ENCODE measurements at places on chromosomes 2 and 18.

GRCh38 chr2:222424276-222424728 is at the start of gene SGPP2:
SGPP2 (plus strand) TSS chr2:222424543; CDS start chr2:222424603, 60 bp downstream.
- DNase-seq: no peak

- no peak for DNase-seq
Measured at GRCh38 chr18:60500960-60501359, 128.4 kb upstream of the MC4R start.

DNA sequence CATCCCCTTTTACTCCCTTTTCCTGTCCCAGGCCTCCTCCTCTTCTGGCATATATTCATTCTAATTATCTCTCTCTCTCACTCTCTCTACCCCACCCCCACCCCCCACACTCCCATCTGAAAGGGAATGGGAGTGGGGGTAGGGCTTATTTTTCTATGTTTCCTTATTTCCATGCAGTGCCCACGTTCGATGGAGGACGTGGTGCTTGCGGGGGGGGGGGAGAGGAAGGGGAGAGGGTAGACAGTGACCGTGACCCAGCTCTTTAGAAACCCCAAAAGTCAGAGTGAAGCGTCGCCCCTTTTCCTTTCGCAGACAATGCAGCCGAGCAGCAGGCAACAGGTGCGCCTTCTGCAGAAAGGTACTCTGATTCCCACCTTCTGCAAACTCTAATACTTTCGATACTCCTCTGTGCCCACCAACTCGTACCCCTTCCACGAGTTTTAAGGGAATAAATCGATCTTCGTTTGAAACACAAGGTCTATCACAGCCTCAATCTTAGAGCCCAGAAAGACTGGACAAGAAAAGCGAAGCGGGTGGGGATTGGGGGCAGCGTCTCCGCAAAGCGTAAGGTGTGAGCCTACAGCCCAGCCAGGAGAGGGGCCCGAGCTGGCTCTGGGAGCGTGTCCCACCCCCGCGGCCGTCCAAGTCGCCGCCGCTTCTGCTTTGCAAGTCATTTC is 891 bp upstream of the NR4A2 start:
- no peak for DNase-seq

GRCh38 chr2:223046470-223047040 is 5.4 kb upstream of the KCNE4 start:
- no peak for DNase-seq

DNA sequence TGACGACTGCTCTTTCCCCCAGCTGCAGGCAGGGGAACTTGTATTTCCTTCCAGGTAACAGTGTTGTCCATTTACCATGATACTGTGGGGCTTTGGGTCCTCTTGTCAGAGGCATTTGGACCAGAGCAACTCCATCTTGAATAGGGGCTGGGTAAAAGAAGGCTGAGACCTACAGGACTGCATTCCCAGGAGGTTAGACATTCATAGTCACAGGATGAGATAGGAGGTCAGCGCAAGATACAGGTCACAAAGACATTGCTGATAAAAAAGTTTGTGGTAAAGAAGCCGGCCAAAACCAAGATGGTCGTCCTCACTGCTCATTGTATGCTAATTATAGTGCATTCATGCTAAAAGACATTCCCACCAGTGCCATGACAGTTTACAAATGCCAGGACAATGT is 249.5 kb downstream of the SLC4A3 start:
- DNase-seq: no peak

- no peak for DNase-seq
Measured at GRCh38 chr2:11393711-11394236, 49.3 kb upstream of the ROCK2 start.

DNA sequence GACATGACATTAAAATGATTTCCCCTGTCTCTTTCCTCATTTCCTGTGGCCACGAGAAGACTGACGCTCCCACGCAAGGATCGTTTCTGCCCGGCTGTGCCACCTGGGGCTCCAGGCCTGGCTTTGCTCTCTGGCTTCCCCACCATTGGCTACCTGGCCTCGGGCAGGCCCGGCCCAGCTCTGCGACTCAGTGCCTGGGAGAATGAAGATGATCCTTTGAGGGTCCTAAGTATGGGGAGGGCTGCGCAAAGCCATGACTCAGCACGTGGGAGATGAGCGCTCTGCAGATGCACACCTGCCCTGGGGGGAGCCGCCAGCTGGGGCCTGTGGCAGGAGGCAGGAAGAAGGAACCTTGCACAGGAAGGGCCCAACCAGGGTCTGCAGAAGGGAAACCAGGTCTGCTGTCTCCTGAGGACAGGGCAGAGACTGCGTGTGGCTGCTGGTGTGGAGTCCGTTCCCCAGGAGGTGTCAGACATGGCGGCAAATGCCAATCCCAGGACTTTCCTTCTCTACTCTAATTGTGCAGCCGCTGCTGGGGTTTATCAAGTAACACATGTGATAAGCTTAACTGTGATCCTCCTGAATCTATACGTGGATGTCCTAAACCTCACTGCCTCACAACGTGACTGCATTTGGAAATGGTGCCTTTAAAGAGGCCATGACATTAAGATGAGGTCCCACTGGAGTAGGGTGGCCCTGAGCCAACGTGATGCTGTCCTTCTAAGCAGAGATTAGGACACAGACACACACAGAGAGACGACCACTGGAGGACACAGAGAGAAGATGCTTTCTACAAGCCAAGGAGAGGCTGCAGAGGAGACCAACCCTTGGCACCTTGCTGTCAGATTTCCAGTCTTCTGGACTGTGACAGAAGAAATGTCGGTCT is 32.9 kb downstream of the MBP start:
- DNase-seq: no peak

DNA sequence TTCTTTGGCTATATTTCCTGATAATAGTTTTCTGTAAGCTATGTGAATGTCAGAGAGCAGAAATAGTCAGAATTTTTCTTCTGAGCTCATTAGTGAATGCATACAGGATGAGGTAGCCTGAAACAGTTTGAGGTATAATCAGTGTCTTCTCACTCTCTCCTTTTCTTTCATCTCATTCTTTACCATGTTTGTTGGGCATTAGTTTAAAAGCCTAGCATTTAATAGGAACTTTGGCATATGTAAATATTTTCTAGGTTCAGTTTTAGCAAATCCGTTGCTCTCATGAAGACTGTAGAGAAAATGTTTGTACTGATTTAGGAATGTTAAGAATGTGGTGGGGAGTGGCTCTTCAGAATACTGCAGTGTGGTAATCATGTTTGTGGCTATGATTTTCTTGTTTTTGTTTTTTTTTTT is 119.4 kb downstream of the PARD3B start:
- DNase-seq: peak; percentile 18

- no peak for DNase-seq
Measured at GRCh38 chr2:48578313-48578712, 39.3 kb upstream of the GTF2A1L start.

DNA sequence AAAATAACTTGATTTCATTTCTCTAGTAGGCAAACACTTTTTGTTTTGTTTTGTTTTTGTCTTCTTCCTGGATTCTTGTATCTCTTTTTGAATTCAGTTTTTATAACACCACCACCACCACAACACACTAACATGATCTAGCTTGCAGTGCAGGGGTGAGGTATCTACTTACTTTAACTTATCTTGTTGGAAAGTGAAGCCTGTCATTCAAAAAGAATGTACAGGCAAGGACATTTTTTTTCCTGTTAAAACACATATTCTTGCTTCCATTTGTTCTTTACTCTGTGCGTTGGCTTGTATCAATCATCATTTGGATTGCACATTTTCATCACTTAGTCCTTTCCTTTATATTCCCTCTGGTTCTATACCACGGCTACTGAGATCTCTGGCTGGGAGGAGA is 824.2 kb downstream of the PLCL1 start:
- DNase-seq: no peak

DNA sequence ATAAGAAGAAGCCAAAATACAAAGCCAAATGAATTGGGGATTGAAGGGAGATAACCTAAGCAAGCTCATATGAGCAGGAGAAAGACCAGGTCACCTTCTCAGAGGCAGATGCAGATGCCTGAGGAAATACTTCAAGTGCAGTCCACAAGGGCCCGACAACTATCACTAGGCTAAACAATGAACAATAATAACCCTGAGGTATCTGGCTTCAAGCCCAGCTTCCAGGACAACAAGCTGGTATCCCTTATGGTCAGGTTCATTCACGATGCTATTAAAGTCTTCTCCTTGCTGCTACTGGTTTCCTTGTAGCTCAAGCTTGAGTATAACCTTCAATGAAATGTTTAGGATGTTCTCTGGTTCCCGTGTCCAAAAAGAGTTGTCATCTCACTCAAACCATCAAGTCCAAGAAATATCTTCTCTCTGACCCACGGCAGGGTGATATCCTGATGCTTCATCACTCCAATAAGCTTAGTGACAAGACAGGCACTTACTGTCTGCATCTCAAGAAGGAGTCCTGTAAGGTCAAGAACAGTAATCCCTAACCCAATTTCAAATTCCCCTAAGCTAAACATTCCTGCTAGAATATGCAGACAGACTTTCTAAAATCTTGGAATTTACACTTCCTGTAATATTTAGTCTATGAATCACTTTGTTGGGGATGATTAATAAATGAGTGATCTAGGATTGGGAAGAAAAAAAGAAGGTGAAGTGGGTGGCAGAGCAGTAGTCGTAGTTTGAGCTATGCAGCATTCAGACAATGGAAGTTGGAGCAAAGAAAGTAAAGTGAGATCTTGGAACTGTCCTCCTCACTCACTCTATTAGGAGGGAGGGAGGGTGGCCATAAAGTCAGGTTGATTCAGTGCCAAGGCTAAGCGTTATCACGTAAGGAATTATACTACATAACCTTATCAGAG is 33.1 kb downstream of the CHN1 start:
- DNase-seq: no peak

GRCh38 chr18:13076886-13077285 is 85.7 kb downstream of the CEP192 start:
- no peak for DNase-seq

GRCh38 chr2:162480067-162480466 is 136.1 kb downstream of the GCA start:
- no peak for DNase-seq

GRCh38 chr2:17803497-17803896 is 12.8 kb upstream of the MSGN1 start:
- DNase-seq: no peak

DNA sequence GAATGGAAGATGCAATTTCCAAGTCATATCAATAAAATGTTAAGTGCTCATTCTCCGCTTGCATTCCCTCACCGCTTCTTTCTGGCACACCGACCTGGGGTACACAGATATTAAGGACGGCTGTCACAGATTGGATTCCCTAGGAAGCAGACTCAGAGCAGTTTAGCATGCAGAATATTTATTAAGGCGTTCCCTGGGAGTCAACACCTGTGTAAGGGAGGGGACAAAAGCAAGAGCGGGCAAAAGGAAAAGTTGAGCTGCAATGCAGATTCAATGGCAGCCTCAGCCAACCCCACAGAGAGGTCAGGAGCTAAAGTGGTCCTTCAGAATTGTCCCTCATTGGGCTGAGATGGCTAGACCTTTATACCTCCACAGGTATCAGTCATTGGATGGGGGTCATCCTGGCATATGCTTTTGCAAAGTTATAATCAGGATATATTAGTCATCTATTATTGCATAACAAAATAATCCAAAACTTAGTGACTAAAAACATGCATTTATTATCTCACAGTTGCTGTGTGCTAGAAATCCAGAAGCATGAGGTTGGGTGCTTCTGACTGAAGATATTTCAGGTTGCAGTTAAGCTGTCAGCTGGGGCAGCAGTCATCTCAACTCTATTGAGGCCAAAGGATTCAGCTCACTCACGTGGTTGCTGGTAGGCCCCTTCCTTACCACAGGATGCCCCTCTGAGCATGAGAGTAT is 27.0 kb upstream of the INO80D start:
- no peak for DNase-seq

GRCh38 chr18:79848579-79849327 is 51.0 kb downstream of the KCNG2 start:
- no peak for DNase-seq

DNA sequence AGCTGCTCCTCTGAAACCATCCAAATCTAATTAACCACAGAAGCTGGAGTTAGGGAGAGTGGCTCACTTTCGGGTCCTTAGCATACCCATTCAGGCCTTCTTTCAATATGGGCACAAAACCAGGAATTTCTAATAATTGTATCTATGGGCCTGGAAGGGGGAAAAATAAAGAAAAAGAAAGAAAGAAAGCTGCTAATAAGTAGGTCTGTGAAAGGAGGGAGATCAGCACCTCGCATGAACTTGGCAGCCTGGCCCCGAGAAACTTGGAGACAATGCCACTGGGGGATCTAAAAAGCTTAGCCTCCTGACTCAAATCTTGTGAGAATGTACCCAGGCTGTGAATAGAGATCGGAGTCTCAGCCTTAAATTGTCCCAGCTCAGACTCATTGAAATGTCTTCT is 252.1 kb upstream of the SLC14A2 start:
- no peak for DNase-seq

GRCh38 chr18:70194227-70194890 is 11.1 kb downstream of the RTTN start:
- no peak for DNase-seq

DNA sequence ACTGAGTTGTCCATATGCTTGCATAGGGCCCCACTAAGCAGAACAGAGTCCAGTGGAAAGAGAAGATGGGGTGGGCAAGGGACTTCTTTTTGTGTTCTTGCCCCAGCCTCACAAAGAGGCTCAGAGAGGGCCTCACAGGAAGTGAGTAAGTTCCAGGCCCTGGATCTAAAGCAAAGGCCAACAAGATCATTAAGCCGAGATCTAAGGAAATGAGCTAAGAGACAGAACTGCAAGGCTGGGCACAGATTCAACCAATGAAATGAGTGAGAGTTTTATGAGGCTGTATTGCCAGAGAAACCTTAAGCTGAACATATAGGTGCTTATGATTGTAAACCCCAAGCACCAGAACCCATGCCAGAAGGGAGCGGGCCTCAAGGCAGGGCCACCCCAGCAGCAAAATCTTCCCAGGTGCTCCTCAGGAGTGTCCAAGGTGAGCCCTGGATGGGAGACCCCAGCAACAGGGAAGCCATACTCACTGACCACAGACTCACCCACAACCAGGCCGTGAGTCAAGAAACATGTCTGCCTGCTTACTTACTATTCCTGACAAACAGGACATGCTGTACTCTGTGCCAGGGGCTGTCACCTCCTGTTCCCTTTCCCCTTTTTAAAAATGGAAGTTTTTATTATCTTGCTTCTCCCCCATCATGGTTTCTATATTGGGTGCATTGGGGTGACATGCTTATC is 40.2 kb downstream of the SLC14A1 start:
- DNase-seq: no peak

GRCh38 chr2:109719871-109720270 is 74.2 kb upstream of the RGPD5 start:
- no peak for DNase-seq

- no peak for DNase-seq
Measured at GRCh38 chr2:151716721-151717120, 17.6 kb downstream of the NEB start.

DNA sequence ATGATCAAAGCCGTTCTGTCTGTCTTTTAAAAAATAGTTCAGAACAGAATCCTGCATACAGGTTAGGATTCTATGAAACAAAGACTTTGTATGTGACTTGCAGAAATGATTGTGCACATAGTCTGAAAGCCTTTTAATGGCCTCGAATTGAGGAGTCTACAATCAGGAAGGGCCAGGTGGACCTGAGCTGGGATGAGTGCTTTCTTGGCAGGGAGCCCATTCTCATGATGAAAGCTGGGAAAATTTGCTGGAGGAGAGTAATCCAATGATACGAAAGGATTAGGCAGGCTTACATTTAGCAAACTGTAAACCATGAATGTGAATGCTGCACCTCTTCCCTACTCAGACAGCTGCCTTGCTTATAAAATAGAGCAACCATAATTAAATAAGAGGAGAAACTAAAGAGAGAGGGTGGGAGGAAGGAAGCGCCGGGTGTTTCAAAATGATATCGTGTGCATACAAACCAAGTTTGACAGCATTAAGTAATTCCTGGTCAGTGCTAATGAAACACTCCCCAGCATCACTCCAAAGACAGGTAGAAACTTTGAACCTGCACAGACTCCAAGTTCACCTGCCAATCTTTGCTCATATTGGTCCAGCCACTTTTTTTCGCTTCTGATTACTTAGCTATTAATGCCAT is 23.7 kb upstream of the CXCR4 start:
- DNase-seq: no peak
